ENCODE measurements at places on chromosomes 5 and 9. TPM values are rescaled to one million over a fixed set of nuclear protein-coding genes. Genes with fewer than 3 reads are reported as not detected.

STING1 gene
- total RNA-seq = 169 TPM

PCDHA10 gene
- total RNA-seq = not detected

NUTM2F gene
- not detected for total RNA-seq

PCDHGA1 gene
- 0.09 TPM for total RNA-seq

ACOT12 gene
- total RNA-seq = not detected

IFNA21 gene
- total RNA-seq = not detected

ROPN1L gene
- 0.55 TPM for total RNA-seq

FCN1 gene
- total RNA-seq = not detected

SLC34A1 gene
- total RNA-seq = not detected

CCNI2 gene
- 7.7 TPM for total RNA-seq

All from activated T-helper 2 cell treated with anti-CD3 and anti-CD28 coated beads, Interferon-gamma antibody, Interleukin-2, Interleukin-4, amounts not matched to agents 10 μg/mL and 5 μg/mL and 100 μg/mL, durations not matched to agents 14 hours and 24 hours and 36 hours (primary cell).